ENCODE measurements at places on chromosomes 11 and 22. TPM values are rescaled to one million over a fixed set of nuclear protein-coding genes. Genes with fewer than 3 reads are reported as not detected.

ZBTB16 gene
- 236 TPM for total RNA-seq

RASD2 gene
- total RNA-seq, result 0.16 TPM

TRPT1 gene
- 51.1 TPM for total RNA-seq

SCGB2A2 gene
- 2,173 TPM for total RNA-seq

ACRV1 gene
- total RNA-seq, result 0.29 TPM

RFPL2 gene
- total RNA-seq, result not detected

- no peak for DNase-seq
- H3K27ac ChIP-seq, result no peak overlapping the region
- no peaks in the 10 kb centered on the region for H3K4me1 ChIP-seq
Observed at GRCh38 chr11:81092522-81092921, 1641.1 kb downstream of the FAM181B start.

GRCh38 chr22:44741929-44742328 is 10.4 kb upstream of the ARHGAP8 start:
- no peaks in the 10 kb centered on the region for H3K4me1 ChIP-seq
- no peaks in the 10 kb centered on the region for H3K36me3 ChIP-seq
- DNase-seq, result no peak

DNA sequence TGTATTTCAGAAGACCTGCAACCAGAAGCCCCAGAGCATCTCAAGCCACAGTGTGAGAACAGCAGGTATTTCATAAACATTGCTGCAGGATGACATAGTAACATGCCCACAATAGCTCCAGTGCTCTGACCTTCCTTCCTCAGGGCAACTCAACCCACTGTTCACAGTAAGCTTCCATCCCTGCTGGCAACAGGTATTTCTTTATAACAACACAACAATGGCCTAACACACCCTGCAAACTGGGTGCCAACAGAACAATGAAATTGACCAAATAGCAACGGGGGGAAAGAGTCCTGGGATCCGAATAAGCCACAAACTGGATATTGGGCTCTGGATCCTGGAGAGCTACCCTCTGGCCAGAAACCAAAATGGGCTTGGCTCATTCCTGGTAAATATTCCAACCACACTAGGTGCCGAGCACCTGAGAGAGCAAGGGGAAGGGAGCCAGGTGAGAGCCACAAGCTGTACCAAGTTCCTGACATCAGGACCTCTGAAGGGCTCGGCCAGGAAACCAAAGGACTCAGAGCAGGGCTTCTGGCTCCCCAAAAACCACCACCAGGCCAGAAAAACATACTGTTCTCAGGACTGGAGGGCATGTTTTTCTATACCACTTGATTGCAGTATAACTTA is 99.5 kb downstream of the MICAL3 start:
- H3K4me3 ChIP-seq, result no peak overlapping the region
- H3K27me3 ChIP-seq, result no peaks in the 10 kb centered on the region
- H3K4me1 ChIP-seq, result peaks cover 28% of the 10 kb centered on the region
- DNase-seq, result peak; percentile 69

- no peaks in the 10 kb centered on the region for H3K36me3 ChIP-seq
- DNase-seq, result no peak
- no peak overlapping the region for H3K4me3 ChIP-seq
- H3K27ac ChIP-seq, result peak overlapping the region; percentile 38
Observed at GRCh38 chr11:9708544-9708943, 44.7 kb downstream of the SWAP70 start.

GRCh38 chr11:116644201-116644940 is 128.4 kb downstream of the BUD13 start:
- H3K4me1 ChIP-seq, result no peaks in the 10 kb centered on the region
- peaks cover 4% of the 10 kb centered on the region for H3K27me3 ChIP-seq
- H3K4me3 ChIP-seq, result no peak overlapping the region
- no peaks in the 10 kb centered on the region for H3K36me3 ChIP-seq
- DNase-seq, result no peak

- DNase-seq, result no peak
- H3K4me3 ChIP-seq, result no peak overlapping the region
- no peaks in the 10 kb centered on the region for H3K4me1 ChIP-seq
Observed at GRCh38 chr11:74035264-74035663, 26.4 kb upstream of the UCP3 start.

DNA sequence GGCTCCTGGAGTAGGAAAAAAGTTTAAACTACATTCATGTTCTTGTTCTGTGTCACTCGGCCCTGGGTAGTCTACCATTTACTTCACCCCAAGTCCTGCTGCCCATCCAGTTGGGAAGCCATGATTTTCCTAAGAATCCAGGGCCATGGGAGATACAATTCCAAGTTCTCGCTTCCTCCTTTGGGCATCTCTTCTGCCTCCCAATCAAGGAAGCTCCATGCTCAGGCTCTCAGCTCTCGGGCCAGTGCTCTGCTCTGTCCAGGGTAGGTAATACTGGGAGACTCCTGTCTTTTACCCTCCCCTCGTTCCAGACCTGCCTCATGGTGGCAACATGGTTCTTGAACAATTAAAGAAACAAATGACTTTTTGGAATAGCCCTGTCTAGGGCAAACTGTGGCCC is 60.6 kb downstream of the TIMP3 start:
- H3K4me1 ChIP-seq, result no peaks in the 10 kb centered on the region
- H3K27ac ChIP-seq, result no peak overlapping the region
- H3K36me3 ChIP-seq, result no peaks in the 10 kb centered on the region
- H3K27me3 ChIP-seq, result no peaks in the 10 kb centered on the region
- H3K4me3 ChIP-seq, result no peak overlapping the region
- no peak for DNase-seq

- no peaks in the 10 kb centered on the region for H3K4me1 ChIP-seq
- H3K36me3 ChIP-seq, result no peaks in the 10 kb centered on the region
- peak within 1 kb of the TSS; percentile 88 for H3K4me3 ChIP-seq
- H3K27ac ChIP-seq, result peak within 1 kb of the TSS; percentile 91
- no peaks in the 10 kb centered on the region for H3K27me3 ChIP-seq
- peak; percentile 79 for DNase-seq
Observed at GRCh38 chr11:78079232-78080083, at the start of gene NDUFC2. Gene NDUFC2, minus strand, starts transcription at chr11:78079862. Its CDS starts 118 bp downstream, at chr11:78079744.

DNA sequence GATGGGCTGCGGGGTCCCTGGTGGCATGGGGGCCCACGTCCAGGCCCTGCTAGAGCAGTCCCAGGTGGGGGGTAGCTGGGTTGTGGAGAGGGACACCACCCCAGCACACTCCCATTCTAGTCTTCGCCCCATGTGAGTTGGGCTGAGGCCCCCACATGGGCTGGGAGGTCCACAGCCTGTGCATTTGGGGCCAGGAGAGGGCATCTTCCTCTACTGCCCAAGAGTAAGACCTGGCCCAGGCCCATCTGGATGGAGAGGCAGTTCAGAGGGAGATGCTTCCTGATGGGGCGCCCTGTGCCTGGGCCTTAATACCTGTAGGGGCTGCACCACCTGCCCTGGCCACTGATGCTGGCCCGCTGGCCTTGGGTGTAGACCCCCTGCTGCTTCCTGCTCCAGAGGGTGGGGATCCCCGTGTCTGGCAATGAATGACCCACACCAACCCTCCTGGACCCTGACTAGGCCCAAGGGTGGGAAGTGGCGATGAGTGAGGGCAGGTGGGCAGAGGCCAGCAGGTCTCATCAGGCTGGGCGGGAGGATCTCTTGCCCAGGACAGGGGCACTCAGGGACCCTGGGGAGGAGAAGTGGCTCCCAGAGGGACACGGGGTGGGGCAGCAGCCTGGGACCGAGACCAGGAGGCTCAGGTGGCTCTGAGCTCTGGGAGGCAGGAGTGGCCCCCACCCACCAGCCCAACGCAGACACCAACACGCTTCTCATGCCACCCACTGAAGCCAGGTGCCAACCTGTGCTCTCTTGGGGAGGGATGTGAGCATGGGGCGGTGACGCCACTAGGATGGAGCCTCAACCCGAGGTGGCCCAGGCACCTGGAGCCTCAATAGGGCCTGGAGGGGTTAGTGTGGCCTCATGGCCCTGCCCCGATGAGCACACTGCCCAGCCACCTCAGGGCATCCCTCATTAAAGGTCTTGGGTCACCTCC is 17.4 kb upstream of the GNB1L start:
- no peaks in the 10 kb centered on the region for H3K4me1 ChIP-seq
- H3K4me3 ChIP-seq, result no peak overlapping the region
- H3K36me3 ChIP-seq, result no peaks in the 10 kb centered on the region
- H3K27me3 ChIP-seq, result no peaks in the 10 kb centered on the region
- DNase-seq, result no peak
